Endothelial cell (in vitro differentiated cells): ENCODE measurements at places on chromosomes 11 and 22. TPM values are rescaled to one million over a fixed set of nuclear protein-coding genes. Genes with fewer than 3 reads are reported as not detected.

TRPC6 gene
- 0.51 TPM for total RNA-seq

NOX4 gene
- 11.5 TPM for total RNA-seq

RNF215 gene
- 39.1 TPM for total RNA-seq

KCNE3 gene
- total RNA-seq = 29.4 TPM

FBLN1 gene
- 238 TPM for total RNA-seq

SLC37A2 gene
- 0.49 TPM for total RNA-seq

CTSW gene
- total RNA-seq = not detected

SAA4 gene
- total RNA-seq = not detected

TP53AIP1 gene
- total RNA-seq = 0.13 TPM

GRCh38 chr22:48647606-48648515 lies 1179.8 kb downstream of the BRD1 start:
- no peaks in the 10 kb centered on the region for H3K36me3 ChIP-seq
- no peak for DNase-seq
- H3K27me3 ChIP-seq = peaks cover 5% of the 10 kb centered on the region
- H3K4me3 ChIP-seq = no peak overlapping the region
- no peaks in the 10 kb centered on the region for H3K4me1 ChIP-seq

DNA sequence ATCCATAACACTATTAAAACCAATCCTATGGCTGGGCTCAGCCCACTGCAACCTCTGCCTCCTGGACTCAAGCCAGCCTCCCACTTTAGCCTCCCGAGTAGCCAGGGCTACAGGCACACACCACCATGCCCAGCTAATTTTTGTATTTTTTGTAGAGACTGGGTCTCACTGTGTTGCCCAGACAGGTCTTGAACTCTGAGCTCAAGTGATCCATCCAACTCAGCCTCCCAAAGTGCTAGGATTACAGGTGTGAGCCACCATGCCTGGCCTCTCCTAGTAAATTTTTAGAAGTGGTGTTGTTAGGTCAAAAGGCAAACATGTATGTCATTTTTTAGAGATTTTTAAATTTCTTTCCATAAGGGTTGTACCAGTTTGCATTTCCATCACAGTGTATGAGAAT lies 14.2 kb downstream of the F2 start:
- DNase-seq = no peak
- no peak overlapping the region for H3K4me3 ChIP-seq
- H3K27me3 ChIP-seq = peaks cover 2% of the 10 kb centered on the region

- peaks cover 11% of the 10 kb centered on the region for H3K36me3 ChIP-seq
- peak overlapping the region; percentile 94 for H3K4me3 ChIP-seq
- H3K27me3 ChIP-seq = peaks cover 9% of the 10 kb centered on the region
- peaks cover 9% of the 10 kb centered on the region for H3K4me1 ChIP-seq
- H3K27ac ChIP-seq = peak overlapping the region; percentile 80
Measured at GRCh38 chr11:66437979-66438503, 607 bp downstream of the MRPL11 start.

DNA sequence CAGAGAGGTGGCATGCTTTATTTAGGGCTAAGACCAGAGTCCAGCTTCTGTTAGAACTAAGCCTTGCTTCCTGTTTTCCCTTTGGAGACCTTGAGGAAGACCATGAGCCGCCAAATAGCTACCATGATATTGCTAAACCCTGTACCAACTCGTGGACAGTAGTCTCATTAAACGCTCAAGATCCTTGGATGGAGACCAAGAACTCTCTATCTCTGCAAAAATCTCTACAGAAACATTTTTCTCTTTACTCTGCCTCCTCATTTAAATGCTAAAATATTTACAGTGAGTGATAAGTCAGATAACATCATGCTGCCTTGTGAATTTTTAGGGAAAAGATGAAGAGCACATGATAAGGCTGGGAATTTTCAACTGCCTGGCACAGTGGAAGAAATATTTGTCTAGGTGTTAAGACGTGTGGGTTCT lies 197.8 kb downstream of the MAML2 start:
- H3K4me1 ChIP-seq = peaks cover 6% of the 10 kb centered on the region
- no peaks in the 10 kb centered on the region for H3K36me3 ChIP-seq
- H3K4me3 ChIP-seq = no peak overlapping the region
- DNase-seq = no peak

GRCh38 chr11:66004186-66004585 lies 1.9 kb downstream of the BANF1 start:
- no peak for DNase-seq
- H3K4me3 ChIP-seq = no peak overlapping the region
- H3K36me3 ChIP-seq = peaks cover 3% of the 10 kb centered on the region

GRCh38 chr11:111469200-111469599 lies 43.0 kb downstream of the BTG4 start:
- no peaks in the 10 kb centered on the region for H3K4me1 ChIP-seq
- H3K4me3 ChIP-seq = no peak overlapping the region
- H3K27ac ChIP-seq = no peak overlapping the region

GRCh38 chr11:103420593-103420992 lies 311.4 kb downstream of the DYNC2H1 start:
- H3K4me3 ChIP-seq = no peak overlapping the region
- no peak for DNase-seq
- no peak overlapping the region for H3K27ac ChIP-seq

DNA sequence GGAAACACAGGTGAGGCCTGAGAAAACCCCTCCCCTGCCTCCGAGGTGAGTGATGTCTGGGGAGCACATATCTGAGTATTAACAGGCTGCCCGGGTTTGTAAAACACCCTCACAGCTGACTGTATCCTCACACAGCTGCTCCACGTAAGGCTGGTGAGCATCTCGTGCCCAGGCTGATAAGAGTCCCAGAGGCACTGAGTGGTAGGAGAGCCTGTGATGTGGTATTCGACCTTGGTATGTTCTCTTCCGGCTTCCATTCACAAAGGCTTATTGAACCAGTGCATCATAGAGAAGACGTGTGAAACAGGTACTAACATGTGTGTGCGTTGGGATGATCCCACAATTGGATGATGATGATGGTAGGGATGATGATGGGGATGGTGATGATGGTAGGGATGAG lies 71.7 kb downstream of the RASSF10 start:
- H3K4me1 ChIP-seq = peaks cover 16% of the 10 kb centered on the region
- peaks cover 2% of the 10 kb centered on the region for H3K27me3 ChIP-seq
- no peak overlapping the region for H3K4me3 ChIP-seq
- DNase-seq = no peak
- H3K27ac ChIP-seq = no peak overlapping the region

DNA sequence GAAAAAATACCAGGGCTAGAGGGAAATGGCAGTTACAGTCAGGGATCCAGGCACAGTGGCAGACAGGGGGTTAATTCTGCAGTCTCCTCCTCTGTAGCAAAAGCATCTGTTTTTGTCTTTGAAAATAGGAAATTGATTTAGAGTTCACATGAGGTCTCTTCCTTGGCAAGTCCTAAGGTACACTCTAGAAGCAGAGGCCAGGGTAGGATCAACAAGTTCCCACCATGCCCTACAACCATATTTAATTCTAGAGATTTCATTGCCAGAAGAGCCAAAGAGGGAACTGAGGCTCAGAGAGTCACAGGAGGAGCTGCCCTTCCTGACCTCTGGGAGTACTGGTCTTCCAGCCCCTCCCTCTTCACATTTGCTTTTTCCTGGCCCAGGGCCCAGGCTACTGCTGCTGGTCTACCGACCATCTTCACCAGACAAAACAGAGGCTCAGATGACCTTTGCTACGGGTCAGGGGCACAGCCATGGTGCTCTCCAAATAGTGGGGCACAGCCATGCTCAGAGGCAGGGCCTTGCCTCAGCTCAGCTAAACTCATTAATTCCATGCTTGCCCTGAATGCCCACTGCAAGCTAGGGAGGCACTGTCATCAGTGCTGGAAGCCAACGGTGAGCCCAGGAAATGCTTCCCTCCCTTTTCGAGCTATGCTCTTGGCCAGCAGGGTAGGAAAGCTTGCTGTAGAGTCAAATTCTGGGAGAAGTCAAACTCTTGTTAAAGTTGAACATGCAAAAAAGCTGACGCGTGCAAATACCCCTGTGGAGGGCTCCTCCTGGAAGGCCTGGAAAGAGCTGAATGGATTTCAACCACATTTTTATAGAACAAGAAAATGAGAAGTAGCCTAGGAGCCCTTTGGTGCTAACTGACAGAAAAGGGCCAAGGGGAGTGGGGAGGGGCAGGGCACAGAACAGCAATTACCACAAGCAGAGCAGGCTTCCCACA lies 11.7 kb upstream of the CHRM4 start:
- peaks cover 4% of the 10 kb centered on the region for H3K27me3 ChIP-seq
- H3K36me3 ChIP-seq = peaks cover 32% of the 10 kb centered on the region
- no peak for DNase-seq
- no peak overlapping the region for H3K4me3 ChIP-seq

- no peak overlapping the region for H3K27ac ChIP-seq
- H3K4me3 ChIP-seq = no peak overlapping the region
- no peaks in the 10 kb centered on the region for H3K36me3 ChIP-seq
- peaks cover 19% of the 10 kb centered on the region for H3K4me1 ChIP-seq
- no peaks in the 10 kb centered on the region for H3K27me3 ChIP-seq
- no peak for DNase-seq
Measured at GRCh38 chr11:75547177-75547576, 14.9 kb upstream of the SERPINH1 start.

DNA sequence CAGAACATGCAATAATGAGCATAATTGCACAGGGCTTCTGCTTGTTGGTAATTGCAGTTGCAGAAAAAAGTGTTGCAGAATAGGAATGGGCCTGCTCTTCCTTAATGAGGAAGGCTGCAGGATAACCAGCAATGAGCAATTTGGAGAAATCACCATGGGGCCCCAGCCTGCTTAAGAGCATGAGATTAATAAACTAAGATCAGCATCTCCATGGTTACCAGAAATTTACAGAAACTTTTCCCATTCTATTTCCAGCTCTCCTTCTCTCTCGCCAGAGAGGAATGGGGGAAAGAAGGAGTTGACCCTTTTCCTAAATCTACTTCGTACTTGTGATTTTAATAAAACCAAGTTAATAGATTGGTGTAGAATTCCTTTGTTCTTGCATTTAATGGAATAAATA lies 80.9 kb upstream of the CSNK2A3 start:
- peaks cover 7% of the 10 kb centered on the region for H3K27me3 ChIP-seq
- H3K4me3 ChIP-seq = no peak overlapping the region
- peaks cover 41% of the 10 kb centered on the region for H3K36me3 ChIP-seq
- peaks cover 5% of the 10 kb centered on the region for H3K4me1 ChIP-seq
- H3K27ac ChIP-seq = no peak overlapping the region

DNA sequence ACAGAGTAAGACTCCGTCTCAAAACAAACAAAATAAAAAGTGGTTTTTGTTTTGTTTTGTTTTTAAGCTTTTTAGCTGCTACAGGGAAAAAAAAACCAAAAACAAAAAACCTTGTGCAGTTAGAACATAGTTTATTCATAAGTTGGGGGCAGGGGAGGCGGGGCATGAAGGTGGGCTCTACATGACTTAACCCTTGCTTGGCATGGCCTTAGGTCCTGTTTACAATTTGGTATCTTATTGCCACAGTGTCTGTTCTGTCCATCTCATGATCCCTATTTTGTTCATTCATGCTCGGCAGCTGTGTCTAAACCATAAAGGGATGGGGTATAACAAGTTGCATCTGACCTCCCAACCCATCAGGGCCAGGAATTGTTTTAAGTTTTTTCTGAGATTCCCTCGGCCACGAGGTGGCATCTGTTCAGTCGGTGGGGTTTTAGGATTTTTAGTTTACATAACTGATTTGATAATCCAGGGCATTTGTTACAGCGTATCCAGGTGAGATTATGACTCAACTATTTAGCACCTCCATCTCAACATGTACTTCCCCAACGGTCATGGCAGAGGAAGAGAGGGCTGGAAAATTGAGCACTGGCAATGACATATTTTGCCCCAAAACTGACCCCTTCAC lies 6.9 kb downstream of the AP5B1 start:
- no peaks in the 10 kb centered on the region for H3K36me3 ChIP-seq
- no peak overlapping the region for H3K4me3 ChIP-seq
- DNase-seq = no peak
- H3K4me1 ChIP-seq = no peaks in the 10 kb centered on the region
- no peak overlapping the region for H3K27ac ChIP-seq

- H3K27ac ChIP-seq = no peak overlapping the region
- H3K36me3 ChIP-seq = no peaks in the 10 kb centered on the region
- H3K4me3 ChIP-seq = no peak overlapping the region
- peaks cover 9% of the 10 kb centered on the region for H3K4me1 ChIP-seq
- no peaks in the 10 kb centered on the region for H3K27me3 ChIP-seq
- DNase-seq = no peak
Measured at GRCh38 chr22:39820256-39820655, 73.3 kb downstream of the ENTHD1 start.

DNA sequence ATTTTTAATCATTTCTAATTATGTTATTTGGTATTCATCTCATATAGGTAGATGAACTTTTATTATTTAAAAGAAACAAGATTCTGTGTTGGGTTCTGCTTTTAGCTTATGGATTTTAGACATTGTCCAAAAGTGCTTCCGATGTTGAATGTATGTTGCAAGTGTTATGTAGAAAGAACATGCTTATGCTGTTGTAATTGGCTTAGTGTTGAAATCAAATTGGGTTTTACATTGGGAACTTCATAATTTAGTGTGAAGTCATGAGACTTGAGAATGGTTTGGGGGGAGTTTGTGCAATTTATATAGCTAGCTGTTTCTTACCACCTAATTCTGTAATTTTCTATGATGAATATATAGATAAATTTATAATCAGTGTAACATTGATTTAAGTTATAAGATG lies 3.6 kb downstream of the MTMR3 start:
- H3K27ac ChIP-seq = no peak overlapping the region
- peaks cover 2% of the 10 kb centered on the region for H3K27me3 ChIP-seq
- peaks cover 7% of the 10 kb centered on the region for H3K4me1 ChIP-seq

- H3K36me3 ChIP-seq = no peaks in the 10 kb centered on the region
- no peaks in the 10 kb centered on the region for H3K27me3 ChIP-seq
- no peak for DNase-seq
- H3K27ac ChIP-seq = no peak overlapping the region
- no peak overlapping the region for H3K4me3 ChIP-seq
Measured at GRCh38 chr11:95360377-95361075, 129.5 kb upstream of the SESN3 start.

GRCh38 chr11:75421035-75421602 lies 11.9 kb downstream of the KLHL35 start:
- H3K4me1 ChIP-seq = peaks cover 3% of the 10 kb centered on the region
- H3K36me3 ChIP-seq = peaks cover 13% of the 10 kb centered on the region
- DNase-seq = no peak
- no peak overlapping the region for H3K27ac ChIP-seq
- peaks cover 4% of the 10 kb centered on the region for H3K27me3 ChIP-seq

DNA sequence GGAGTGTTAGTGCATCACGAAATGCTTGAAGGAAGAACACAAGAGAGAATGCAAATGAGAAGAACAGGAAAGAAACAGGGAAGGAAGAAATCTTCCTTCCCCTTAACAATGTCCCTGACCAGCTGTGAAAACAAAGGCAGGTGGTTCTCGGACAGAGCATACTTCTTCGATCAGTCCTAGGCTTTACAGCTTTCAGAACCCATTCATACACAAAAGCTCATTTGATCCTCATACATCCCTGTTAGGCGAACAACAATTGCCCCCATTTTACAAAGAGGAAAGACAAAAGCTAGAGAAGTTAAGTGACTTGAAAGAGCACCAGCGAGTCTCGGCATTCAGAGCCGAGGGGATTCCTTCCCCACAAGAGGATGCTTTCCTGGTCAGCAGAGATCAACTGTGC lies 57.2 kb upstream of the LRRC55 start:
- peaks cover 15% of the 10 kb centered on the region for H3K27me3 ChIP-seq

GRCh38 chr22:46970411-46971098 lies 208.1 kb downstream of the TBC1D22A start:
- H3K36me3 ChIP-seq = peaks cover 15% of the 10 kb centered on the region
- H3K4me1 ChIP-seq = peaks cover 30% of the 10 kb centered on the region
- H3K27ac ChIP-seq = peak overlapping the region; percentile 89
- no peak for DNase-seq
- H3K4me3 ChIP-seq = no peak overlapping the region
